ENCODE measurements at places on chromosomes 12 and 14.

DNA sequence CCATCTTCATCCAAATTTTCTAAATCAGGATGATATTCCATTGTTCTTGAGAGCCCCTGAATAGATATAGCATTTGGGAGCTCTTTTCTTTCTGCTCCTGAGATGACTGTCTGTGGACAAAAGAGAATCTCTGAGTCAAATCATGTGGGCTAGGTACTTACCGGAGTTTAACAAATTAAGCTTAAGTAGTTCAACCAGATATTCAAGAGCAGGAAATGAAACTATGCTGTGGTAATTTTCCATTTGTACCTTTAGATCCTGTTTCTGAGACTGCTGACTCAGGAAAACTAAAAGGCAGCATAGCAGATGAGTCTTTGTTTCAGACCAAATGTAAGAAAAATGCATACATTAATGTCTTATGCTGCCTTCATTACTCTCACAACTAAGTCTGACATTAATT lies at the start of gene CLEC7A:
TSS of gene CLEC7A (minus strand) at position 158 of the 400 bp plus-strand sequence. CDS start at position 41, 117 bp downstream.
- no peak for DNase-seq

- no peak for DNase-seq
These were observed 384.1 kb downstream of the ALG10 start for GRCh38 chr12:34406228-34406995.

DNA sequence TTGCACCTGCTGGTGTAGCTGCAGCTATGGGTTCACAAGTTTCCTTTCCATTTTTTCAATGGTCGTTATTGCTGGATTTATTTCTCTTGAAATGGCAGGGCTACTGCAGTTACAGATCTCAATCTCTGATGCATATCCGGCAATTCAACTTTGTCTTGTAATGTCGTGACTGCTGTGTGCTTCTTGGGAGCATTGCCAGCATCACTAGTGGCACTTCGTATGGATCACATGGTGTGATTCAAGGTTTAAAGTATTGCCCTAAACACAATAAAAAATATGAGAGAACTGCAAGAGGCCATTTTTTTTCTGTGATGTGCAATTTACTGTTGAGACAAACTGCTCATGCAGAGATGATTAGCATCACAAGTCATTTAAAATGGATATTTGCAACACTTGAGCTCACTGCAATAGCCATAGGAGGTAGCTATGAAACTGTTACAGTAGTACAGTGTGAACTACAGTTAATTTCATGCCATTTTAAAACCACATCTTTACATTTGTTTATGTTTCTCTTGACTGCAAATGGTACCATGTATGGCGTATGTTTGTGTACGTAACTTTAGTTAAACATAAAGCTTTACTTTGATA lies 217.4 kb upstream of the PDE3A start:
- no peak for DNase-seq

DNA sequence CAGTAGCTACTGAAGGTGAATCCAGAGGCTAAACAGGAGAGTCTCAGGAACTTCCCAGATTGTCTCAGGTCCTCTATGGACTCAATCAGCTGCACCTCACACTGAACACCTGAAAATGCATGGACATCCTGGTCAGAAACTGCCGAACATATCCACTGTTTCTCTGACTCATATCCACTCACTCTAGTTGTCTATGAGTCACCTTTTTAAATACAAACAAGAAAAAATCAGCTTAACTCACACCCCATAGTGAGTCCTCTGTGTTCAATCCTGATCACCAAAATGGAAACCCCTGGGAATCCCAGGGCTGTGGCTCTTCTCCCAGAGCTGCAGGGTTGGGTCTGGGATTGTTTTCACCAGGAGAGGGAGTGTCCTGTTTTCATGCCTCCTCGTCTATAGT lies 556.7 kb downstream of the TMEM121 start:
- DNase-seq, result no peak

DNA sequence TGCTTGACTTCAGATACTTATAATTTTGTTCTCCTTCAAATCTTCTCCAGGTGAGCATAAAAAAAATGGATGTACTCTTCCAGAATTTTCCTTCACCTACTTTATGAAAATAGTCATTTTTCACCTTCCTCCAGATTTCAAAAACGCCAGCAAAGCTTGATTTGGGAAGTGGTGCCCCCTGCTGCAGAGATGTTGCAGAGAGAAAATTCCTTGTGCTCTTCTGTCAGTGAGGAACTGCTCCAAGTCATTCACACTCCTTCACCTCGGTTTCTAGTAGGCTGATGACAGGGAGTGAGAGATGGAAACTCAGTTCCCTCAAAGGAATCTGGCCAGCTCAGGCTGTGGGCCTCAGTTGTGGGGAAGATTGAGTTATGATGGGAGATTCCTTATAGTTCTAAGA lies 24.2 kb upstream of the RNASE3 start:
- no peak for DNase-seq

GRCh38 chr12:32032205-32032810 lies 73.1 kb downstream of the RESF1 start:
- DNase-seq, result no peak

GRCh38 chr14:55221186-55221585 lies 29.8 kb upstream of the DLGAP5 start:
- no peak for DNase-seq

- DNase-seq, result no peak
These were observed 2.1 kb downstream of the CHST11 start for GRCh38 chr12:104458694-104459367.

- DNase-seq, result peak; percentile 41
These were observed 8.4 kb downstream of the PAPLN start for GRCh38 chr14:73245480-73246325.

- DNase-seq, result peak; percentile 54
These were observed 21.6 kb downstream of the SPATS2 start for GRCh38 chr12:49388682-49389386.

DNA sequence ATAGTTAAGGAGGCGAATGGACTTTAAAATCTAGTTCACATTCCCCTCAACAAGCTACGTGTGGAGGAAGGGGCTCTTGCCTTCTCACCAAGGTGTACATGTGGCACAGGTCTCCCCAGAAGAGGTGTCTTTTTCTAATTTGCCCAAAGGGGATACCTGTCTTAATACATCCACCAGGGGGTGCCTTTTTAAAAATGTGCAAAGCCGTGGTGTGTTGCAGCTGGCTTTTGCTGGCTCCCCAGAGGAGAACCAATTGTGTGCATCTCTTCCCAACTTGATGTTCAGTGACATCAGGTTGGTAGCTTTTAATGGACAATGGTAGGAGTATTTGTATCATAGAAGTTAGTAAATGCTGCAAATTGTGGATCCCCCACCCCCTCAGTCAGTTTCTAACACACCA lies 33.8 kb downstream of the CREBL2 start:
- no peak for DNase-seq

DNA sequence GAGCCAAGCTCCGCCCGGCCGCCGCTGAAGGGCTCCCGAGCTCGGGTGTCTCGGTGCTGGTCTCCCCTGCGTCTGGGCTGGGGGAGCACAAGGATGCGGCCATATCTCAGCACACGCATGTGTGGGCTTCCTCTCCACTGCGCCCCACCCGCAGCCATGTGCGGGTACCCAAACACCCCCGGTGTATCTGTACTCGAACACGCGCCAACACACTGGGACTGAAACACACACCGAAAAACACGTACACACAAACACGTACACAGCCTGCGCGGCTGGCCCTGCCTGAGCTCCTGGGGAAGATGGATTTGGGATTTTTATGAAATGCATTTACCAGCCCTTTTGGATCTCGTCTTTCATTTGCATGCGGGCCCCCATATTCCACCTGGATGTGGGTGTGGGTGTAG lies 897 bp upstream of the TBX3 start:
- DNase-seq, result no peak

GRCh38 chr14:69274321-69274720 lies 14.4 kb downstream of the GALNT16 start:
- DNase-seq, result no peak

- no peak for DNase-seq
These were observed 206.5 kb upstream of the KRR1 start for GRCh38 chr12:75717902-75718301.

- no peak for DNase-seq
These were observed 361.9 kb upstream of the FKBP4 start for GRCh38 chr12:2432856-2433255.

- no peak for DNase-seq
These were observed 56.2 kb downstream of the SDR9C7 start for GRCh38 chr12:56878010-56878339.

DNA sequence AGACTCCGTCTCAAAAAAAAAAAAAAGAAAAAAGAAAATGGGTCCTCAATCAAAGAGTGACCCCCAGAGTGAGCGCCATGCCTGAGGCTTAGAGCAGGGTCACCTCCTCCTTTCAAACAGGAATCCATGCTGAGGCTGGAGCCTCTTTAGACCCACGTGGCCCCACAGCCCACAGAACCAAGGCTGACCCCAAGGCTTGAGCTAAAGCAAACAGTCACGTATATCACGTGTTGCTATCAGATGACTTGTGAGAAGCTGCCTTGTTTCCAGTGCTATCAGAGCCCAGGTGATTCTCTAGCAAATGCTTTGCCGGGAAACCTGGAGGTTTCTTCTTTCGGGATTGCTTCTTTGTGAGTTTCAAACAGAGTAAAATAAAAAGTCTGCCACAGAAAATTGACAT lies 31.7 kb upstream of the DYNC1H1 start:
- no peak for DNase-seq

DNA sequence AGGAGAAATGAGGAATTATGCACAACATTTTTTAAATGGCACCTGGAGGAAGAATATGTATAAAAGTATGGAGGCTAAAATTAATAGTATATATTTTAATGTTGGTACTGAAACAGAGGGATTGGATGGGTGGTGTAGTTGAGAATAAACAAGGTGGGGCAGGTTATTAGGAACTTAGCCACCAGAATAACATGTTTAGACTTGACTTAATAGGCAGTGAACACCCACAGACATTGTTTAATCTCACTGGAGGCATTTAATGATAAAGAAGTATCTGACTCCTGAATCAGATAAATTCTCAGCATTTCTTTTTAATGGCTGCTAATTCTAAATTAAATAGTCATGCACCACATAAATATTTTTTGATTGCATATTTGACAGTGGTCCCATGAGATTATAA lies 139.7 kb downstream of the CNTN1 start:
- DNase-seq, result no peak

GRCh38 chr12:3127832-3128231 lies 50.7 kb downstream of the TSPAN9 start:
- no peak for DNase-seq

GRCh38 chr12:67237231-67237630 lies 31.9 kb upstream of the CAND1 start:
- no peak for DNase-seq

GRCh38 chr14:50400461-50400860 lies 3.8 kb upstream of the CDKL1 start:
- no peak for DNase-seq

DNA sequence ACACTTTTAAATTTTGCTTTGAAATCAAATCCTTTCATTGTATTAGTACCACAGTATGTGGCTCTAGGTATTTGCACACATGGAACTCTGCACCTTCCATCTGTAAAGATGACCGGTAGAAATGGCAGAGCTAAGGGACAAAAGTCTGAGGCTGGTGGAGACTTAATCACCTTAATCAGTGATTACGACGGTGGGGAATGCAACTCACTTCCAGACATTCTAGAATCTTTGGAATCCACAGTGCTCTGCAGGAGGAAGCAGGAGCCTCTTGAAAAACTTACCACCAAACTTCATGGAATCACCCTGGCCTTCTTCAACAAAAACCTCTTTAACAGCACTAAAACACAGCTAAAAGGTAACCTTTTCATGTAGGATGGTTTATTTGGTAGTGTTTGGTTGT lies 3.9 kb upstream of the DACT1 start:
- no peak for DNase-seq

- no peak for DNase-seq
These were observed 65.1 kb upstream of the DYNC1H1 start for GRCh38 chr14:101899263-101899662.

- no peak for DNase-seq
These were observed 497.2 kb downstream of the FLRT2 start for GRCh38 chr14:86027144-86027543.

DNA sequence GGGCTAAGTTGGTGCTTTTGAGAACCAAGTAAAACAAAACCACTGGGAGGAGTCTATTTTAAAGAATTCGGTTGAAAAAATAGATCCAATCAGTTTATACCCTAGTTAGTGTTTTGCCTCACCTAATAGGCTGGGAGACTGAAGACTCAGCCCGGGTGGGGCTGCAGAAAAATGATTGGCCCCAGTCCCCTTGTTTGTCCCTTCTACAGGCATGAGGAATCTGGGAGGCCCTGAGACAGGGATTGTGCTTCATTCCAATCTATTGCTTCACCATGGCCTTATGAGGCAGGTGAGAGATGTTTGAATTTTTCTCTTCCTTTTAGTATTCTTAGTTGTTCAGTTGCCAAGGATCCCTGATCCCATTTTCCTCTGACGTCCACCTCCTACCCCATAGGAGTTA lies 1.8 kb upstream of the RAB5B start:
- DNase-seq, result no peak

DNA sequence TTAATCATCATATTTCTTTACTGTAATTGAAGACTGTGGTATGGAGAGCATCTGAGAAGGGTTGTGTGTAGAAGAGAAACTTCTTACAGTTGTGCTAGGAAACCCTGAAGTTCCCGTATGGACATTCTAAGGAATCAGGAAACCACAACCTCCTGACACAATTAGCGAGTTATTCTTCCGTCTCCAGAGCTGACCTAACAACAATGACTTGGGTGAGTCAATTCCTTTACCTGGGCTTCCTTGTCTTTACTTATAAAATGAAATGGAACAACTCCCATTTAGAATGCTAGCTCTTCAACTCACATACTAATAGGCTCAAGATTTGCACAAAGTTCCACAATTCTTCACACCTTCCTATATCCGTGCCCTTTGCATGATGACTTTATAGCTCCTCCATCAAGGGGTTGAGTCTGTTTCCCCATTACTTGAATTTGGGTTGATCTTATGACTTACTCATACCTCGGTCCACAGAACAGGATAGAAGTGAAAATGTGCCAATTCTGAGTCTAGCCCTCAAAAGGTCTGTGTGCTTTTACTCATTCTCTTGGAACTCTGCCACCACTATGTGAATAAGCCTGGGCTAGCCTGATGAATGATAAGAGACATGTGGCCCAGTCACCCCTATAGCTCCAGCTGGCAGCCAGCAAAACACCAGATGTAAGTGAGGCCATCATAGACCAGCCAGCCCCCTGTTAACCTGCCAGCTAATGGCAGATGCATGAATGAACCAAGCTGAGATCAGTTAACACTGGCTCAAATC lies 459.4 kb downstream of the ETNK1 start:
- no peak for DNase-seq

DNA sequence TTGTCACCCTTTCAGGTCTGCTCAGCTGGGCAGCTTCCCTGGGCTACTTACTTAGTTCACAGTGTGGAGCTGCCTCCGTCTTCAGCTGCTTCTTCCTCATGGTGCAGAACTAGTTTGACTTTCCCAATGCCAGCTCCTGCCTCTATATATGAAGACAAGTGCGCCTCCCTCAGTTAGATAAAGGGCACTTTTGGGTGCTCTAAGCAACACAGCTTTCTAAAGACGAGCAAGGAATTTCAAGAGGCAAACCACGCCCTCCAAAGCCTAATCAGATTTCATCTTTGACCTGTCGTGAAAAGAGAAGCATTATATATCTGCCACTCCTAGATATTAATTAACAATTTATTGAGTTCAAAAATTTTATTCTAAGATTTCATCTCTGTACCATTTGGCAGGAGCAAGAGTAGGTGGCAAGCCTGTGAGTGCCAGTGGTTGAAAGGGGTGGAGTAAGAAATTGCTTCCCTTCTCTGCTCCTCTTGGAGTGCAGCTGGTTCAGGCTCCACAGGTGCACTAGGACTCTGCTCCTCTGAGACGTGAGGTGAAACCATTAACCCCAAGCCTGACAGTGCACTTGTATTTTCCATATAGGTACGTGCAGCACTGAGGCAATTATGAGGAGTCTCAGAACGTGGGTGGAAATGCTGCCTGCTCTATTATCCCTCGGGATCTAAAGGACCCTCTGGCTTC lies 2.1 kb upstream of the SLC11A2 start:
- no peak for DNase-seq

GRCh38 chr12:12608557-12608957 lies 3.1 kb upstream of the CREBL2 start:
- peak; percentile 4 for DNase-seq
